ENCODE measurements at places on chromosomes 16 and 17. TPM values are rescaled to one million over a fixed set of nuclear protein-coding genes. Genes with fewer than 3 reads are reported as not detected.
A peak's percentile ranks its signal among the peaks of the same experiment; 100 is the strongest.

- DNase-seq, result no peak
These were observed 26.5 kb downstream of the EPN2 start for GRCh38 chr17:19263641-19264051.

GRCh38 chr17:19461681-19462080, 50.6 kb downstream of the RNF112 start:
- DNase-seq, result no peak

- DNase-seq, result no peak
These were observed 19.2 kb upstream of the EMP2 start for GRCh38 chr16:10599626-10600025.

GRCh38 chr16:27344721-27345120, 30.9 kb downstream of the IL4R start:
- DNase-seq, result peak; percentile 20

- DNase-seq, result no peak
These were observed 28.0 kb upstream of the LITAF start for GRCh38 chr16:11614587-11615175.

GRCh38 chr17:48594538-48595277, 1.1 kb upstream of the HOXB5 start:
- DNase-seq, result no peak

DNA sequence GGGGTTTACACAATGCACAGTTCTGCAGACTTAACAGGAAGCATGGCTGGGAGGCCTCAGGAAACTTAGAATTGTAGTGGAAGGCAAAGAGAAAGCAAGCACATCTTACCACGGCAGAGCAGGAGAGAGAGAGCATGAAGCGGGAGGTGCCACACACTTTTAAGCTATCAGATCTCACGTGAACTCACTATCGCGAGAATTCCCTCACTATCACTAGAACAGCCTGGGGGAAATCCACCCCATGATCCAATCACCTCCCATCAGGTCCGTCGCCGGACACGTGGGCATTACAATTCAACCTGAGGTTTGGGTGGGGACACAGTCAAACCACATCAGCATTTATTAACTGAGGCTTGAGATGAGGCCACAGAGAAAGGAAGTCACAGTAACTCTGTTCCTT, 326.7 kb downstream of the C16orf95 start:
- no peak for DNase-seq

GRCh38 chr17:1331708-1332107, 52.2 kb downstream of the TRARG1 start:
- DNase-seq, result peak; percentile 29

DNA sequence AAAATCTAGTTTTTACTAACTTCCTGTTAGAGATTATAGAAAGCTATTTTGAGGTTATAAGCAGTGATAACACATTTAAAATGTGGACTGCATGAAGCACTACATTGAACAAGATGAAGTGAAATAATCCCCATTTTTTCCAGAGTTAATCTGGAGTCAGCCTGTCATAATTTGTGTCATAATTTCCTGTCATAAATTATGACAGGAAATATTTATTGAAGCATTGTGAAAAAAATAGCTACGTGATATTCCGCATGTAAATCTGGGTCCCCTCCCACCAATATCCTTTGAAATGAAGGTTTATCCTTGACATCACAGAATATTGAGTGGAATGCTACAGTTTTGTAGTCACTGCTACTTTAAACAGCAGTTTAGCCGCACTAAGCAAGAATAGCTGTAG, 40.1 kb downstream of the OMG start:
- no peak for DNase-seq

DNA sequence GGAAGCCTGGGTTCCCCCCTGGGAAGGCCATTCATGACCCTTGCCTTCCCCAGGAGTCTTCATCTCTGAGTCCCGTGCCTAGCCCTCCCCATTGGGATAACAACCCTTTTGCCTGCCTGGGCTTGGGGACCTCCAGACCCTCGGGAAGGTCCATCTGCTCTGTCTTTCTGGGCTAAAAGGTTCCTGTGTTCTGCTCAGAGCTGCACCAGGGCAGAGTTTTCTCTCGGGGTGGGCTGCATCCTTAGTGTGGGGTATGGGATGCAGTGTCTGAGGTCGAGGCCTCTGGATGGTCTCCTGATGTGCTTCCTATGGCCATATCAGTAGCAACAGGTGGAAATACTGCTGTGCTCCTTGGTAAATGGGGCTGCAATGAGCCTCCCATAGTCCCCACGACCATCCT, 22.9 kb upstream of the PLLP start:
- DNase-seq, result no peak

- no peak for DNase-seq
These were observed 83.7 kb downstream of the N4BP1 start for GRCh38 chr16:48526058-48526957.

GRCh38 chr17:3972281-3972731, 8.1 kb upstream of the ATP2A3 start:
- no peak for DNase-seq

DNA sequence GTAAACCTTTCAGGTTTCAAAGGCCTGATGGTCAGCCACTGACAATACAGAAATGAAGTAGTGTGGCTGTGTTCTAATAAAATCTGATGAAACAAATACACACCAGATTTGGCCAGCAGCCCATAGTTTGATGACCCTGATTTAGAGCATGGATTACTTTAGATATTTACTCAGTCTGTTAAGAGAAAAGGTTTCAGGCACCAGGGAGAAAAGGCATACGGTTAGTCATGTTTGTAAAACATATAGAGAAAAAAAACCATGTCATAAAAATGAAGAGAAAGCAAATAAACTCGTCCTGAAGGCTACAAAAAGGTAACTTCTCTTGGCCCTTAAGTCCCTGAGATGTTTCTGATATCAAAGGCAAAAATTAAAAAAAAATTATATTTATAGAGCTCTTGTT, 112.1 kb downstream of the ADAMTS18 start:
- no peak for DNase-seq

GRCh38 chr16:49442805-49443204, 69.2 kb downstream of the C16orf78 start:
- DNase-seq, result no peak

DNA sequence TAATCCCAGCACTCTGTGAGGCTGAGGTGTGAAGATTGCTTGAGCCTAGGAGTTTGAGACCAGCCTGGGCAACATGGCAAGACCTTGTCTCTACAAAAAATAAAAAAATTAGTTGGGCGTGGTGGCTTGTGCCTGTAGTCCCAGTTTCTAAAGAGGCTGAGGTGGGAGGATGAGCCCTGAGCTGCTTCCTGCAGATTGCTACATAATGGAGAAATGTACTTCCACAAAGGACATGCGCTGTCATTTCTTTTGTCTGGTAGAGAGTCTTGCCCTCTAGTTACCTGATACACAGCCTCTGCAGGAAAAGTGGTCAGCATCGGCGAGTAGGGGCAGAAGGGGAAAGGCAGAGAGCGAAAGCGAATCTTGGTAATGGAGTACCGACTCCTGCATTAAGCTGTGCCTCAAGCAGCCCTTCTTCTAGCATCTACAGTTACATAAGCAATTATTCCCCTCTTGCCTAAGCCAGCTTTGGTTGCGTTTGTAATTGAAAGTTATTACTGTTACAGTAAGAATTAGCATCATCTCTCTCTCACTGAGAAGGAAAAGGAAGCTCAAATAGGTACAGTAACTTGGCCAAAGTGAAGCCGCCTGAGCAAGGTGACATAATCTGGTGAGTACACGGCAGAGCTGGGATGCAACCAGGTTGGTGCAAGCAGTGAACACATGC, 18.5 kb upstream of the GGA2 start:
- no peak for DNase-seq

GRCh38 chr17:63881935-63882601, at the start of gene GH2:
TSS of gene GH2 (minus strand) at chr17:63881944. CDS start at chr17:63881801, 143 bp downstream.
- DNase-seq, result peak; percentile 24

DNA sequence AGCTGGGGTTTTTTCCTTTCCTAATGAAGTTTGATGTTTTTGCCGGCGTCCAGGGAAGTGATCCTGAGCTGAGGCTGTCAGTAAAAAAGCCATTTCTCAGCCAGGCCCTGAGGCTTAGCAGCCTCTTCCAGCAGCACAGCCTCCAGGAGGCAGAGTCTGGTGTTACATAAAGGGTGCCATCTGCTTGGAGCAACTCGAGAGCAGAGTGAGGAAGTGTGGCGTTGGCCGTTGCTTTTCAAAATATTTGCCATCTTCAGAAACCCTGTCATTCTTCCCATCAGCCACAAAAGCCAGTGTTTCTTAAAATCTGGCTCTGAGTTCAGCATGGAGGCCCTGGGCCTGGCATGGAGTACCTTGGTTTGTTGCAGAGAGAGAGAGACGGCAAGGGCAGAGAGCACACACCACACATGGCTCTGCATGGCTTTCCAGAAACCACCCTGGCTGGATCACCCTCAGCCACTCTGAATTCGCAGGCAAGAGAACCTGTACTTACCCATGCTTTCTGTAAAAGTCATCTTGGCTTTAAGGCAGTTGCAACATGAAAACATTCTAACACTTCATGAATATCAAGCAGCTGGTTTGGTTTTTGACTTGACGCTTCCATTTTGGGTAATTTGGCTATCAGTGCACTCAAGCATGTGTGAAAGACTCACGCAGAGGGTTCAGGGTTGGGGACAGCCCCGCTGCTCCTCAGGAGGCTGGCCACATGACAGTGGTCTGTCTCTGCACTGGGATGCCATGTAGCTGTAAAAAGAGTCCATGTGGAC, 21.0 kb downstream of the PMM2 start:
- no peak for DNase-seq

- DNase-seq, result no peak
These were observed 32.7 kb downstream of the GNA13 start for GRCh38 chr17:65023791-65024190.

GRCh38 chr16:2738615-2739014, 13.8 kb upstream of the SRRM2 start:
- no peak for DNase-seq

DNA sequence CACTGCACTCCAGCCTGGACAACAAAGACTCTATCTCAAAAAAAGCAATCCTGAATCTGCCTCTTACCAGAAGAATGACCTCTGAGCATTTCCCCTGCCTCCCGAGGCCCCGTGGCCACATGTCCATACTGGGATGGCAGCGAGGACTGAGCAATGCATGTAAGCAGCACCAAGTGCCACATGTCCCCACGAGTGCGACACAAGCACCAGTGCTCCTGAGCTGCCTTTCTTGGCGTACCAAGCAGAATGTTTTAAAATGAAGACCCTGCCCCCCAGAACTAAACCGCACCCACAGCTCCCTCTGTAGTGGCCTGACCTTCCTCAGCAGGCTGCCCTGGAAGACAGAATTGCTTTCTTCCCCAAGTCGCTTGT, 373.3 kb downstream of the SLC39A11 start:
- DNase-seq, result no peak

- no peak for DNase-seq
These were observed 23.4 kb downstream of the ADAT1 start for GRCh38 chr16:75599452-75600277.

DNA sequence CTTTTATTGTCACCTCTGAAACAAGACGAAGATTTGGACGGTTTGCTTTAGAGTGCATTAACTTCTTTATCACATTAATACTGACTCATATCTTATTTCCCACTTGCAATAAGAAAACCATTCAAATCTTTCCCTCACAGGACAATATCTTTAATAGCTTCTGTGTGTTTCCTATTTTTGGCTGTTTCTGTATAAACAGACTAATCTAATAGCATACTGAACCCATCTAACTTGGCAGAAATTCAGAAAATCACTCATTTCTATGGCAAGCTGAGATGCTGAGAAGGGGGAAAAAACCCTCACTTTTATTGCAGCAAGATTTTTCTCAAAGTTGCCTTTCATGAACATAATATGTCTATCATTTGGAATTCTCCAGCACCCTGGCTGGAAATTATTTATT, 524.9 kb downstream of the WWOX start:
- DNase-seq, result no peak

- DNase-seq, result no peak
These were observed 252.9 kb downstream of the GRIN2A start for GRCh38 chr16:9929313-9929712.

The ASPHD1 gene
- not detected for polyA plus RNA-seq

The MYO15A gene
- 0.30 TPM for polyA plus RNA-seq

The ACE gene
- polyA plus RNA-seq, result 5.6 TPM

The SHCBP1 gene
- polyA plus RNA-seq, result 0.28 TPM

The SLC46A1 gene
- 2.6 TPM for polyA plus RNA-seq

The CHAD gene
- not detected for polyA plus RNA-seq

The GRIN2A gene
- polyA plus RNA-seq, result 0.69 TPM
